ENCODE measurements at places on chromosomes 4 and X.

- no peaks in the 10 kb centered on the region for H3K27me3 ChIP-seq
- H3K4me1 ChIP-seq, result no peaks in the 10 kb centered on the region
- DNase-seq, result no peak
- no peak overlapping the region for H3K27ac ChIP-seq
- no peaks in the 10 kb centered on the region for H3K36me3 ChIP-seq
These were observed 30.7 kb upstream of the RAPGEF2 start for GRCh38 chr4:159071969-159072765.

DNA sequence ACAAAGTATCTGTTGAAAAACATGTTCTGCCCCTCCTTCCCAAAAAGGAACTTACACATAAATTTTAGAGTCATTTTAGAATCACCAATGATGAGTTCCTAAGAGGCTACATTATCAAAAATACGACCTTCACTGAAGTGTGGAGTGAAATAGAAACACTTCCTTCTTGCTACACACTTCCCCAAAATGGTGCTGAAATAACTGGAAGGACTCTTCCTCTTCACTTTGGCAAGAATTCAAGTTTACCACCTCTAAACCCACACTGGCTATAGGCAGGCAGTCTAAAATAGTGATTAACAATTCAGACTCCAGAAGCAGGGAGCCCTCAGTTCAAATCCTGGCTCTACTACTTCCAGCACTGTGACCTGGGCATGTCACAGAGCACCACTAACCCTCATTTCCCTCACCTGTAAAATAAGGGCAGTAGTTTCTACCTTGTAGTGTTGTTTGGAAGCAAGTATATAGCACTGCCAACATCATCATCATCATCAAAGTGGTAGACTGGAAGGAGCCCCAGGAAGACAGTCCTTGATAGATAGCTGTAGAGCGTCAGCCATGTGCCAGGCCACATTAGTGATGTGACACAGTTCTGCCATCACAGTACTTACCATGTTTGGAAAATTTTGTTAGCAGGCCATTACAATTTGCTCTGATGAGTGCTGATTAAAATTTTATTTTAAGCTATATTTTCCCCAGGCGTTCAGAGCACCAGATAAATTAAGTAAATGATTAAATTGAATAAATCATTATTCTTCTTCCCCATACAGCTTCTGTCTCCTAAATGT, 103.3 kb downstream of the PARM1 start:
- no peak for DNase-seq
- peaks cover 24% of the 10 kb centered on the region for H3K36me3 ChIP-seq
- H3K27me3 ChIP-seq, result peaks cover 3% of the 10 kb centered on the region
- no peak overlapping the region for H3K27ac ChIP-seq
- peaks cover 67% of the 10 kb centered on the region for H3K4me1 ChIP-seq

DNA sequence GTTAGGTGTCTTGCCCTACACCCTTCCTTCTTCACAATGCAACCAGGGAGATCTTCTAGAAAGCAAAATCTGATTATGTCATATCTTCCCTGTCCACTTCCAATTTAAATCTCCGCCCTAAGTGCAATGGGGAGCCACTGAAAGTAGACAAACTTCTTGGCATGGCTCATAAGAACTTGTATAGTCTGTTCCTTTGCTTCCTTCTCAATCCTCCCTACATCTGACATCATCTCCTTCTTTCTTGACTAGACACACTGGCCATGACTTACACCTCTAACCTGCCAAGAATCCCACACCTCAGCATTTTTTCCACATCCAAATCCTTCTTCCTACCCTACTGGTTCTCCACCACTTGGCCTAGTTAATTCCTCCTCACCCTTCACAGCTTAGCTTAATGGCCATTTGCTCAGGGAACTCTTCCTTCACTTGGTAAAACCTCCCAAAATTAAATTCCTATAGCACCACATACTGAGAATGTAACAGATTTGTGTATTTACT, 55.1 kb downstream of the NCAPG start:
- no peak for DNase-seq
- H3K27me3 ChIP-seq, result no peaks in the 10 kb centered on the region
- no peaks in the 10 kb centered on the region for H3K4me1 ChIP-seq
- H3K36me3 ChIP-seq, result peaks cover 40% of the 10 kb centered on the region
- no peak overlapping the region for H3K27ac ChIP-seq

DNA sequence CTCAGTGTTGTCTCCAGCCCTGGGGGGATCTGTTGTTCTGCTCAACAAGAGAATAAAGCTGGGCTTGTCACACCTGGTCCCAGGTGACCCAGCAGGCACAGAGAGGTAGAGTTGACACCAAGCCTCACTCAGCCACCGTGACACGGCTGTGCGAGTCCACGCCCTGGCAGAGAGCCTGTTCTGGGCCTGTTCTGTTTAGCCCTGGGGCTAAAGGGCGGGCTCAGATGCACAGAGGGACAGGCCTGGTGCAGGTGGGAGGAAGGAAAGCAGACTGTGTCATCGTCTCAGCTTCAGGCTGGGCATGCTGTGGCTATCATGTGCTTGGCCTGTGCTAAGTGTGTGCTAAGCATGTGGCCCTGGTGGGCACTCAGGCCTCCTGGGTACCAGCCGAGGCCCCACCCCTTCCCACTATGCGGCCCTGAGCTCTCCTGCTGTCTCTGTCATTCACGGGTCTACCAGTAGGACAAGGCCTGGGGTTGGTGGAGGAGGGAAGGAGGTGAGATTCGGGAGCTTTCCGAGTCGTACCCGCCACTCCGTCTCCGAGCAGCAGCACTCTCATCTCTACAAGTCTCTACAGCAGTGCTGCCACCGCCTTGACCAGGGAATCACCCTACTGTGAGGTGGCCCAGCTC, 10.8 kb downstream of the WFS1 start:
- H3K27ac ChIP-seq, result no peak overlapping the region
- DNase-seq, result no peak
- peaks cover 28% of the 10 kb centered on the region for H3K4me1 ChIP-seq
- peaks cover under 1% of the 10 kb centered on the region for H3K36me3 ChIP-seq

DNA sequence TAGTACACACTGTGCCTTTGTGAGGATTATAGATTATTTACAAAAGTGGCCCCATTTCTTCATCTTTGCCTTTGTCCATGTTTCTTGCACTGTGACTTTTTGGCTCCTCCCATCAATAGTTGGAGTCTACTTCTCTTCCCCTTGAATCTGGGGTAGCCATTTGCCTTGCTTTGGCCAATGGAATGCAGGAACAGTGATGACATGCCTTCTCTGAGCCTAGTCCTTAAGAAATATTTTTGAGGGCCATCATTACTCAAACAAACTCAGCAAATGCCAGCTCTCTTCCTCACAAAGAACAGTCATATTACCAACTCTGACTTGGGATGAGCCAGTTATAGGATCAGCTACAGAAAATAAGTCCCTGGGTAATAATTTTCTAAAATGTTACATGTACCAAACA, 189.6 kb downstream of the FRMPD4 start:
- no peaks in the 10 kb centered on the region for H3K36me3 ChIP-seq
- H3K4me1 ChIP-seq, result no peaks in the 10 kb centered on the region
- H3K27ac ChIP-seq, result no peak overlapping the region
- DNase-seq, result no peak

DNA sequence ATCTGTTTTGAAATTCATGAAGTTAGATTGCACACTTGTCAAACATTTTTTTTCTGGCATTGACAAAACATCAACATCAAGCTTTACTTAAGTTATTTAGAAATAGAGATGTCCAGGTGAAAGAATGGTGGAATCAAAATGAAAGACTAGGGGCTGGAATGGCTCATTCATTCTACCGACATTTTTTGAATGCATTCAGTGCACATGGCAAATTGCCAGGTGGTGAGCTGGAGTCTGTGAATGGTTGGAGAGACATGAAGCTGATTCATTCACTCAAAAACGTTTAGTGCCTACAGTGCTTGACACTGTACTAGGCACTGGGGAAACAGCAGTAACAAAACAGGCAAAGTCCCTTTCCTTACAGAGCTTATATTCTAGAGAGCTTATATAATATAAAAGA, 292.4 kb downstream of the PPP1R2C start:
- H3K36me3 ChIP-seq, result no peaks in the 10 kb centered on the region
- DNase-seq, result no peak
- no peak overlapping the region for H3K4me3 ChIP-seq
- H3K27ac ChIP-seq, result no peak overlapping the region
- H3K4me1 ChIP-seq, result peaks cover 17% of the 10 kb centered on the region
- peaks cover 5% of the 10 kb centered on the region for H3K27me3 ChIP-seq

DNA sequence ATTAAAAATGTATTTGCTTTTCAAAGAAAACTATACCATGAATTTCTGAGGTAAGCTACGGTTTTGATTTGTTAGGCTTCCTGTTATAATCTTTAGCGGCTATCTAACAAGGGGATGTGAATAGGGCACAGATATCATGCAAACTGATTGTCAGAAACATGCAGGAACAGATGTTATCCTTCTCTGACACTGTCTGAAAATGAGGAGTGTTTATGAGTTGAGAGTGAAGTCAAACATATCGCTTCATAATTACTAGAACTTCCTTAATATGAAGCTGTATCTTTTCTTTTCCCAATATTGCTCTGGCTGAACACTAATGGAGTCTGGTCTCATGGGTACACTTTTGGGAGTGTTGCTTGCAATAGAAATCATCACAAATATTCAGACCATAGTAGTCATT, 16.3 kb upstream of the SULT1B1 start:
- no peaks in the 10 kb centered on the region for H3K36me3 ChIP-seq
- no peaks in the 10 kb centered on the region for H3K27me3 ChIP-seq
- H3K4me3 ChIP-seq, result no peak overlapping the region

- DNase-seq, result no peak
- H3K27ac ChIP-seq, result no peak overlapping the region
- no peak overlapping the region for H3K4me3 ChIP-seq
- no peaks in the 10 kb centered on the region for H3K4me1 ChIP-seq
- peaks cover 23% of the 10 kb centered on the region for H3K27me3 ChIP-seq
- H3K36me3 ChIP-seq, result no peaks in the 10 kb centered on the region
These were observed 15.6 kb upstream of the LAP3 start for GRCh38 chr4:17561195-17561909.

- H3K27me3 ChIP-seq, result peaks cover 7% of the 10 kb centered on the region
- peaks cover 5% of the 10 kb centered on the region for H3K4me1 ChIP-seq
- H3K4me3 ChIP-seq, result no peak overlapping the region
- no peak for DNase-seq
- no peaks in the 10 kb centered on the region for H3K36me3 ChIP-seq
These were observed 27.9 kb downstream of the SLC4A4 start for GRCh38 chr4:71366766-71367165.

- H3K36me3 ChIP-seq, result peaks cover 6% of the 10 kb centered on the region
- peak; percentile 59 for DNase-seq
- no peaks in the 10 kb centered on the region for H3K27me3 ChIP-seq
These were observed at the start of gene STAG2 for GRCh38 chrX:123961268-123962005. TSS of gene STAG2 (plus strand) at chrX:123961706. CDS start at chrX:124022628, 60,922 bp downstream.

DNA sequence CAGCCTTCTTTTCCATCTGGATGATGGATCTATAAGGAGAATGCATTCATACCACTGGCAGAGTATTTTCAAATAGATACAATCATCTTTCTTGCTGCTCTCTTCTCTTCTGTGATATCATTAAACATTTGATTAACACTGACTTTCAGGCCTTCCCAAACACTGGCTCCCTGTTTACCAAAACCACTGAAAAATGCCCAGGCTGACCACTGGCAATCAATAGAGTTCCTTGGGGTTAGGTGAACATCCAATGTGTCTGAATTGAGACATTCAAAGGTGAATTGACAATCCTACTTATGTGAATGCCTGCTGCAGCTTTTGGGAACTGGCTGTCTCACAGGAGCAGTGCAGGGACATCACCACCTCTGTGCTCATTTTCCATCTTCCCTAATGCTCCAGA, 168.3 kb downstream of the ENOX2 start:
- no peaks in the 10 kb centered on the region for H3K4me1 ChIP-seq
- no peak for DNase-seq
- H3K4me3 ChIP-seq, result no peak overlapping the region
- no peaks in the 10 kb centered on the region for H3K27me3 ChIP-seq
- peaks cover 44% of the 10 kb centered on the region for H3K36me3 ChIP-seq
- H3K27ac ChIP-seq, result no peak overlapping the region

- H3K27ac ChIP-seq, result no peak overlapping the region
- no peaks in the 10 kb centered on the region for H3K4me1 ChIP-seq
- DNase-seq, result no peak
- no peaks in the 10 kb centered on the region for H3K36me3 ChIP-seq
- H3K4me3 ChIP-seq, result no peak overlapping the region
These were observed 58.3 kb downstream of the INTS12 start for GRCh38 chr4:105650190-105650589.

- no peaks in the 10 kb centered on the region for H3K36me3 ChIP-seq
- no peaks in the 10 kb centered on the region for H3K4me1 ChIP-seq
- H3K27me3 ChIP-seq, result peaks cover 28% of the 10 kb centered on the region
- no peak overlapping the region for H3K4me3 ChIP-seq
- H3K27ac ChIP-seq, result no peak overlapping the region
These were observed 35.2 kb downstream of the ARSF start for GRCh38 chrX:3076416-3076991.

GRCh38 chrX:18890724-18891547, 93.0 kb downstream of the PHKA2 start:
- H3K27ac ChIP-seq, result no peak overlapping the region
- no peak overlapping the region for H3K4me3 ChIP-seq
- H3K27me3 ChIP-seq, result peaks cover 3% of the 10 kb centered on the region
- peaks cover 10% of the 10 kb centered on the region for H3K4me1 ChIP-seq
- H3K36me3 ChIP-seq, result no peaks in the 10 kb centered on the region
- no peak for DNase-seq

Measured in nephron progenitor cell (in vitro differentiated cells).